ENCODE measurements at places on chromosomes 2 and 18.

DNA sequence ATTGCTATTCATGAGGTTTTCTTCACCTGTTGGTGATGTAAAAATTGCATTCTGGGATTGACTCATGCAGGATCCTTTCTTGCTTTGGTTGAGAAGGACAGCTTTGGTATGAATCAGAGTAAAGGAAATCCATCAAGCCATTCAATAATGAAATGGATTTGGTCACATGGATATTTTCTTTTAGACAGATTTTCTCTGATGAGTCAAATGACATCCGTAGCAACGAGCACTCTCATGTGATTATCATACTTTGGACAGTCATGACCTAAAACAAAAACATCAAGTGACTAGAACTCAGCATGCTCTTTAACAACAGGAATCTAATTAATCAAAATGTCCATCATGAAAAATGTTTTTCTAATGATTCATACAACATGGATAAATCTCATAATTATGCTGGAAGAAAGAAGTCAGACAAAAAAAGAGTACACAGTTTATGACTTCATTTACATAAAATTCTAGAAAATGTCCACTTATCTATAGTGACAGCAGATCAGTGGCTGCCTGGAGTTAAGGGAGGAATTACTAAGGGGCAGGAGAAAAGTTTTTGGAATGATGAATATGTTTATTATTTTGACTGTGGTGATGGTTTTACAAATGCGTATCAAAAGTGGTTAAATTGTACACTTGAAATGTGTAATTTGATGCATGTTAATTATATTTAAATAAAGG lies 30.7 kb downstream of the TRAK2 start:
- DNase-seq = no peak

DNA sequence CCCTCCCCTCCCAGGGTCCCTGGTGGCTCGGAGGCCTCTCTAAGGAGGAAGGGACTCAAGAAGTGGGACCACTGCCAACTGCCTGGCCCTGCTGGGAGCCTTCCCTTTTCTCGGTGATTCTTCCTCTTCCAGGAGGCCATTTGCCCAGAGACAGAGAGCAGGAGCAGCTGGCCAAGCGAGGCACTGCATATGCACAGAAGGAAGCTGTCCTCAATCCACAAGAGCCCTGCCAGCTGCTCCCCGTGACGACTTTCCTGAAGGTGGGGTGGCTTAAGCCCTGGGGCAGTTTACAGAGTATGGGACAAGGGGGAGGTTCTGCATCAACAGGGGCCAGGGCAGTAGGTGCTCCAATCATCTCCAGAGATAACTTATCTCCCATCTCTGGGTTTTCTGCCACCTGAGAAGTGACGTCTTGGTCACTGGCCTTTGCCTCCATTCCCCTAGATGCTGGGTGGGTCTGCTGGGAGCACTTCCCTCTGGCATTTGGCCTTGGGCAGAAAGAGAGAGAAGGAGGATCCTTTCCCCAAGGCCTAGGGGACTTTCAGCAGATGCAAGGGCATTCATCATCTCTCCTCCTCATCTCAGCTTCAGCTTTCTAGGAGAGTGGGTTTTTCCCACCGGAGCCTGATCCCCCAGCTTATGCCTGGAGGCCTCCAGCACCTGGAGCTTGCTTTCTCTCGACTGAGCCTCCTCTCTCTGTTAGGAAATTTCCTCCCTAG lies 28.5 kb downstream of the CIB4 start:
- no peak for DNase-seq

GRCh38 chr2:128215897-128216642 lies 102.6 kb downstream of the HS6ST1 start:
- no peak for DNase-seq

DNA sequence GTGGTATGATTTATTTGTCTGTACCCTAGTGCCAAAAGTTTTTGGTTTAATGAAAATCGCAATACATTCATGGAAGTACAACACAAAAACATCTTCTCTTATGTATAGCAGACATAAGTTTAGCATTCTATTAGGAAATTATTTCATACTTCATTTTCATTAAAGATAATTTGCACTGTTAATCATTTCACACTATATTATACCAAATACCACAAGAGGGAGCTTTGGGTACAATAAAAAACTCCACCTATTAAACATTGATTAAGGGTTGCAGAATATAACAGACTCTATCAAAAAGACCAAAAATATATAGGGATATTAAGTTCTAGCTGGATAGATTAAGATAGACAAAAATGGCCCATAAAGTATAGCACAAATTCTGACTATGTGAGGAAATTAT lies 79.0 kb downstream of the SLC66A3 start:
- DNase-seq = no peak

DNA sequence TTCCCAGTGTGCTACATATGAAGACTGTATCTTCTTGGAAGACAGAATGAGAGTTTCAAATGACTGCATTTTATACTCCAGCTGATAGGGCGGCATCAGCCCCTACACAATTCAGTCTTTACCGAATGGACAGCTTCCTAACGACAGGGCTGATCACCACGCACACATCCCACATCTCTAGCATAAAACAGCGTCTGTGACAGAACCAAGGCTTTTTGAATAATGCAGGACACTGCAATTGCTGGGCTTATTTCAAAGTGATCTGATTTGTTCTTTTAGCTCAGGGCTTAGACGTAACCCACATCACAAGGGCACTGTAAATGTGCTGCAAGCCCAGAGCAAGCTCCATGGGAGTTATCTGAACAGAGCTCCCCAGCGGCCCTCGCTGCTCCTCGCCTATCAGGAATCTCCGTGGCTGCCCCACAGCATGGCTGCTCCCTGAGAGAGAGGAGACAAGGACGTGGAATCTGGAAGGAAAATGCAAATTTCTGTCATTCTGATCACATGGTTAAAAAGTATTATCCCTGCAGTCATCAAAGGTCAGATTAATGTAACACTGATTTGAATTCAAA lies 158.5 kb upstream of the ALKAL2 start:
- DNase-seq = no peak

- DNase-seq = no peak
Observed at GRCh38 chr18:79361766-79362522, 33.8 kb upstream of the NFATC1 start.

GRCh38 chr2:84807063-84807485 lies 73.8 kb downstream of the TRABD2A start:
- DNase-seq = no peak

All from activated naive CD4-positive, alpha-beta T cell treated with anti-CD3 and anti-CD28 coated beads, Interleukin-2, amount 50 U/mL, for 16 hours (primary cell).